ENCODE measurements at places on chromosomes 11 and 22.

GRCh38 chr11:43756575-43756974, 76.0 kb downstream of the HSD17B12 start:
- no peaks in the 10 kb centered on the region for H3K4me1 ChIP-seq
- no peak overlapping the region for H3K4me3 ChIP-seq
- DNase-seq: no peak

GRCh38 chr11:113410414-113411135, 23.0 kb downstream of the ANKK1 start:
- H3K27ac ChIP-seq: no peak overlapping the region
- H3K4me3 ChIP-seq: no peak overlapping the region
- DNase-seq: no peak
- no peaks in the 10 kb centered on the region for H3K27me3 ChIP-seq
- no peaks in the 10 kb centered on the region for H3K4me1 ChIP-seq
- no peaks in the 10 kb centered on the region for H3K36me3 ChIP-seq

GRCh38 chr22:17396516-17396915, 27.3 kb downstream of the CECR2 start:
- no peaks in the 10 kb centered on the region for H3K27me3 ChIP-seq
- H3K4me3 ChIP-seq: no peak overlapping the region
- H3K36me3 ChIP-seq: no peaks in the 10 kb centered on the region
- no peaks in the 10 kb centered on the region for H3K4me1 ChIP-seq

GRCh38 chr11:12212174-12212820, 101.9 kb downstream of the MICAL2 start:
- no peak for DNase-seq
- peaks cover 4% of the 10 kb centered on the region for H3K36me3 ChIP-seq
- H3K27me3 ChIP-seq: peaks cover 3% of the 10 kb centered on the region
- no peak overlapping the region for H3K4me3 ChIP-seq

- no peaks in the 10 kb centered on the region for H3K36me3 ChIP-seq
- no peaks in the 10 kb centered on the region for H3K27me3 ChIP-seq
- no peak overlapping the region for H3K27ac ChIP-seq
- DNase-seq: no peak
- no peak overlapping the region for H3K4me3 ChIP-seq
Measured at GRCh38 chr11:44632466-44633123, 67.1 kb downstream of the CD82 start.

DNA sequence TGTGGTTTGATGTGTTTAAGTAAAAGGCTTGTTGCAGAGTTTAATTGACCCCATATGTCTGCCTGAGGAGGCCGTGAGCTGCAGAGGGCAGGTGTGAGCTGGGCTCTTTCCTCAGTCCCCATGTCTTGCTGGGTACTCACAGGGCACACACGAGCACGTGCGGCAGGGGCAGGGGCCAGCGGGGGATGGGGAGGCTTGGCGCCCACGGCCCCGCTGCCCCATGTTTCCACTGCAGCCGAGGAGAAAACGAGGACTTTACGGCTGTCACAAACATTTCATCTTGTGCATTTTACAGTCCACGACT, 24.7 kb upstream of the CCDC188 start:
- H3K27ac ChIP-seq: no peak overlapping the region
- DNase-seq: no peak
- H3K27me3 ChIP-seq: no peaks in the 10 kb centered on the region
- no peaks in the 10 kb centered on the region for H3K36me3 ChIP-seq
- H3K4me1 ChIP-seq: peaks cover 56% of the 10 kb centered on the region

GRCh38 chr11:36441610-36442208, 68.4 kb downstream of the TRAF6 start:
- DNase-seq: no peak
- H3K36me3 ChIP-seq: peaks cover 4% of the 10 kb centered on the region
- H3K27ac ChIP-seq: no peak overlapping the region
- no peak overlapping the region for H3K4me3 ChIP-seq

GRCh38 chr22:49668402-49668801, 159.3 kb downstream of the BRD1 start:
- no peak overlapping the region for H3K27ac ChIP-seq
- H3K36me3 ChIP-seq: no peaks in the 10 kb centered on the region
- H3K27me3 ChIP-seq: peaks cover 45% of the 10 kb centered on the region
- no peak overlapping the region for H3K4me3 ChIP-seq

DNA sequence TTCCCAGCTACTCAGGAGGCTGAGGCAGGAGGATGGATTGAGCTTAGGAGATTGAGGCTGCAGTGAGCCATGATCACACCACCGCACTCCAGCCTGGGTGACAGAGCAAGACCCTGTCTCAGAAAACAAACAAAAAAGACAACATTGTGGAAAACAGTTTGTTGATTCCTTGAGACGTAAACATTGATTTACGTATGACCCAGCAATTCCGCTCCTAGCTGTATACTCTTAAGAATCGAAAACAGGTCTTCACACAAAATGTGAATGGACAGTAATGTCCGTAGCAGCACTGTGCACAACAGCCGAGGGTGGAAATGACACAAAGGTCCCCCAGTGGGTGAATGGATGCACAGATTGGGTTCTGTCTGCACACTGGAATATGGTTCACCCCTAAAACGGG, 49.3 kb downstream of the LRP5 start:
- peaks cover 61% of the 10 kb centered on the region for H3K36me3 ChIP-seq
- no peak overlapping the region for H3K27ac ChIP-seq
- no peak for DNase-seq
- H3K27me3 ChIP-seq: no peaks in the 10 kb centered on the region

GRCh38 chr22:44692662-44693007, 9.4 kb upstream of the PRR5 start:
- H3K27ac ChIP-seq: no peak overlapping the region
- no peak overlapping the region for H3K4me3 ChIP-seq
- no peaks in the 10 kb centered on the region for H3K27me3 ChIP-seq
- no peak for DNase-seq

- peaks cover 55% of the 10 kb centered on the region for H3K4me1 ChIP-seq
- H3K36me3 ChIP-seq: peaks cover 8% of the 10 kb centered on the region
- peaks cover 10% of the 10 kb centered on the region for H3K27me3 ChIP-seq
- peak overlapping the region; percentile 65 for H3K27ac ChIP-seq
- DNase-seq: no peak
Measured at GRCh38 chr22:42282943-42283277, 12.5 kb upstream of the TCF20 start.

Measured in spinal cord (tissue), 10 donors.